ENCODE measurements at places on chromosomes 11 and 22.

- DNase-seq: no peak
Measured at GRCh38 chr22:46031557-46031956, 54.6 kb upstream of the WNT7B start.

GRCh38 chr11:46977038-46977813 is 40.7 kb downstream of the CSTPP1 start:
- DNase-seq: no peak

DNA sequence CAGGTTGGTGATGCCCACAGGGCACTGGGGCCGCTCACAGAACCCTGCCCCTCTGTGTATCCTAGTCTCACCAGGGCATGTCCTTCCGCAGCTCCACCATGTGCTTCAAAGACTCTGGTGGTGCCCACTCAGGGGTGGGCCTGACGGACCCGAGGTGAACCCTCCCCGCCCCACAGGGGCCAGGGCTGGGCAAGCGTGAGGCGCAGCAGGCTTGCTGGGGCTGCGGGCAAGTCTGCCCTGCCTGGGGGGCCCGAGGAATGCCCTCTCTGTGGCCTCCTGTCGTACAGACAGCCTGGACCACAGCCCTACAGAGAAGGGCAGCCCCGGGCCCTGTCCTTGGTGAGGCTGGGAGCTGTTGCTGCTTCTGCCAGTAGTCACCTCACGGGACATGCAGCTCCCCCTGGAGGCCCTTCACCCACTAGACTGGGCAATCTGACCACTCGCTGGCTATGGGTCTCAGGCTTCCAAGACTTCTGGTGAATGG is 40.2 kb downstream of the TBX1 start:
- no peak for DNase-seq

GRCh38 chr11:125182573-125182972 is 18.0 kb downstream of the PKNOX2 start:
- DNase-seq: no peak

DNA sequence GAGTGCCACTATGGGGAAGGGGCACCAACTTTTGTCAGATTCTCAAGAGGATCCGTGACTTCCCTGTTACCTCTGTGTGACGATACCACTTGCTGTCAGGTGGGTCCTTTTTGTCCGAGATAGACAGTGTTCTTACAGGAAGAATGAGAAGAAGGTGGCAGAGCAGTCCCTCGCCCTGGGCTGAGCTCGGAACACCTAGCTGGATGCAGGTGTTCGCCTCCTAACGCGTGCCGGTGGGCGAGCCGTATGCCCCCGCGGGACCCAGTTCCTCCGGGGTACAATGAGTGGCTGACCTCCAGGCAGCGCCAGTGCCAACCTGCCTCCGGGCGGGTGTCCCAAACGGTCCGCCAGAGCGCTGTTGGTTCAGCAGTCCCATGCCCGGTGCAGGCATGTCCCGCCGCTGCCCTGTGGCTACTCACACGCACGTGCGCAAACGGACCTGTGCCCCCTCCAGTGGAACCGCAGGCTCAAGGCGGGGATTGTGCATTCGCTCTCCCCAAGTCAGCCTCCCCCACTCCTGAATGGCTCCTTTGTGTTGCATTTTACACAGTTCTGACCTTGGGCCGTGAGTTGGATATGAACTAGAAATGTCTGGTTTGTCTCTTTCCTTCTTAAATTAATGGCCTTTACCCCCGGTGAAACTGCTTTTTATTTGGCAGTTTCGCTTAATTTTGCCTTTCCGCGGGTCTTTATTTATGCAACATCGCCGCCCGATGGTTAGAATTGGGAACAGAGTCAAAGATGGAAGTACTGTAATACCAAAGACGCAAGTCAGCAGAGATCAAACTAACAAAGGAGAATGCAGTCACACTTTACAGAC is 1.1 kb upstream of the ABTB2 start:
- peak; percentile 78 for DNase-seq

DNA sequence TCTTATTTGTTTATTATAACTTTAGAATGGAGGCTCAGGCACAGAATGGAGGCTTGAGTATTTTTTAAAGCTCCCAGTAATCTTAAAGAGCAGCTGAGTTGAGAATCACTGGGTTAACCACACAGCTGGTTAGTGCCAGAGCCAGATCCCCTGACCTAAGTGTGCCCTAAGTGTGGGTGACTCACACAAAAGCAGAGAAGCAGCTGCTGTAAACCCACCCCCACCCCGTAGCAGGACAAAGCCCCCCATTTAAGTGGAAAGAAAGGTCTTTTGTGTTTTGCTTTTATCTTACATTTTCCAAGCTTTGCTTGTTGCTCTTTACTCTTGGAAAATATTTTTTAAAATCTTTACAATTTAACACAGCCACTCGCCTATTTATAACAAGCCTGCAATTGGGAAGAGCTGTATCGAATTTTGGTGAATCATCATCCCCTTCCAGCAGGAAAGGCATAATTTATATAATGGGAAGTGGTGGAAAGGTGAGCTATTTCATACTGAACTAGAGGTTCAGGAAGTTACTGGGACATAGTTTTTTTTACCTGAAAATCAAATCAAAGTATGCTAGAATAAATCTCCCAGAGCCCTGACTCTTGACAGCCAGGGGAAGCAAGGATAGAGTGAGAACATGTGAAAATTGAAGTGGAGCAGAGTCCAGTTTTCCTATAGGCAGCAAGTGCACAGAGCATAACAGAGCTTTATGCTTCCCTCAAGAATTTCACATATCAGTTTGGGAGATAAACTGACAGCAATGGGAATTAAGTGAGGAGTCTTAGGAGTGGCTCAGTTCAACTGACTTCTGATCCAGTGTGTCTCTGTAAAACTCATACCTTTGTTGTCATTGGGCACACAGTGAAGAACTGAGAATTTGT is 405.7 kb downstream of the AASDHPPT start:
- no peak for DNase-seq

GRCh38 chr11:66316849-66317251 is at the start of gene CD248:
TSS of gene CD248 (minus strand) at chr11:66317044. CDS start at chr11:66317027, 17 bp downstream.
- DNase-seq: no peak

DNA sequence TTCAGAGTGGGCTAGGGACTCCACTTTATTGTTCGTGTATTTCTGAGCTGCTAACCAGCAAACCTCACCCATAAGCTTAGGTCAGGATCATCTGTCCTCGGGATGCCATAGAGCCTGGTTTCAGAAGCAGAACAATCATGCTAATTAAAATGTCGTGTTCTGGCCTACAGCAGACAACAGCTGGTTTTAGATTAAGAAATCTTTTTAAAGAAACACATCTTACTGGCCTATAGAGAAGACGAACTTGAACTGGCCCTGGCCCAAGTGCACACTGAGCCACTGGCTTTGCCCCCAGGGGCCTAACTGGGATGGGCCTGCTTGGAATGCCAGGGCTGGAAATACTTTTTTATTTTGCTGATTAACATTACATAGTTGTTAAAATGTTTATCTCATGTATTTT is 63.2 kb downstream of the ALX4 start:
- DNase-seq: no peak

Measured in CD4-positive, alpha-beta T cell treated with Interleukin-12 subunit alpha and Interleukin-12 subunit beta, for 1 hour (primary cell).